ENCODE measurements at places on chromosomes 4 and X. TPM values are rescaled to one million over a fixed set of nuclear protein-coding genes. Genes with fewer than 3 reads are reported as not detected.

GRCh38 chrX:15151267-15152186 is 118.4 kb downstream of the ASB9 start:
- no peak for DNase-seq

GRCh38 chr4:165294907-165295306 is 32.6 kb upstream of the MSMO1 start:
- DNase-seq = no peak

METAP1 gene
- total RNA-seq = 34.0 TPM

GRCh38 chr4:97144199-97144598 is 999.1 kb downstream of the STPG2 start:
- DNase-seq = no peak

REPS2 gene
- total RNA-seq = 37.7 TPM

LNX1 gene
- 52.9 TPM for total RNA-seq

TMEM154 gene
- total RNA-seq = 0.47 TPM

GRCh38 chr4:85644061-85644460 is 169.1 kb downstream of the ARHGAP24 start:
- no peak for DNase-seq

SSX4B gene
- not detected for total RNA-seq

DNA sequence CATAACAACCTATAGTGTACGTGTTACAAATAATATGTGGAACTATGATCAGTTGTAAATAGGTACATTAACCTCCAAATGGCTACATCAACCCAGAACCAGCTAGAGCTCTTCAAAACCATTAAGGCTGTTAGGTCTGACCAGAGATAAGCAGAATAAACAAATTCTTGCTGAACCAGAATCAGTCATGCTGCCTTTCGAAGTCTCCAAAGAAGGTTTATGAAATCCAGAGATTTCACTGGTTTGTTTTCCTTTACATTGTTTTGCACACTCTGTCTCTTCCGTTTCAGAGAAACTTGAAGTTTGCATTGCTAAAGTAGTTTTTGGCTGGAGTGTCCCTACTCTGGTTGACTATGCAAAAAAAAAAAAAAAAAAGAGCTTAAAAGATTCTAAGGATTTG is 177.3 kb upstream of the SLIT2 start:
- DNase-seq = no peak

RADX gene
- 7.8 TPM for total RNA-seq

HELT gene
- not detected for total RNA-seq

GRCh38 chr4:116321471-116321870 is 763.9 kb downstream of the TRAM1L1 start:
- no peak for DNase-seq

EDA2R gene
- 0.62 TPM for total RNA-seq

ATP2B3 gene
- 7.2 TPM for total RNA-seq

HPGDS gene
- 1.4 TPM for total RNA-seq

DNA sequence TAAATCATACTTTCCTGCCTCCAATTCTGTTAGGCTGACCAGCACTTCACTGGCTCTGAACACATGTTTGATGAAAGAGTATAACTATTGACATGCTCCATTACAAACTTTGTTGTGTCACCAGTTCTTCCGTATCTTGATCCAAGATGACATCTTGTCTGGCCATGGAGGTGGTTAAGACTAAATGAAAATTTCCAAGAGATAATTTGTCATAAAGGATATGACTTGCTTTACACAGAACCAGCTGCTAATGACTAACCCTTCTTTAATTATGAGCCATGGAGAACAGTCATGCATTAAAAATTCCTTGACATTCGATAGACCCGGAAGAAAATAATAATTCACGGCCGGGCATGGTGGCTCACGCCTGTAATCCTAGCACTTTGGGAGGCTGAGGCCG is 17.7 kb upstream of the N4BP2 start:
- no peak for DNase-seq

DNA sequence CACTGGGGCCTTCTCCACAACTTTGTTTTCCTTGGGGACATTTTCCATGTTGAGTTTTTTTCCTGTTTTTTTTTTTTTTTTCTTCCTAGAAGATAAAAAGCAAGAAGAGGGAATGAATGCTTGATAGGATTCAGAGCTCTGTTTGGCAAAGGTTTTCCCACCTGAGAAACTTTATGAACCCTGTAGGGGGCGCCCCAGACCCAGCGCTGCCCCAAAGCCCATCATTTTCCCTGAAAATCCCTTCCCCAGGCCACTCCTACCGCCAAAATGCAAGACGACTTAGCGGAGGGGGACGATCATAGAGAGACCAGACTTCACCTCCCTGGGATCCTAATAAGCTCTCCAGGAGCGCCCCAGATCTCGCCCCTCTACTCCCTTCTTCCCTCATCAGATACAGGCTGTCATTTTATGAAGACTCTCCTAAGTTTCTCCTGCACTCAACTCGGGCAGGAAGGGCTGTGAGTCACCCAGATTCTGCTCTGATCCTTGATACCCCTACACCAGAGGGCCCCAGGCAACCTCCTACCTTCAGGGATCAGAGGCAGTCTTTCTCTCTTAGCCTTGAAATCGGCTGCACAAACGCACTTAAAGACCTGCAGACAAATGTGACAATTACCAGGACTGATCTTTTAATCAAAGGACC is 1.4 kb downstream of the BEX5 start:
- peak; percentile 5 for DNase-seq

GRCh38 chr4:86944964-86945781 is 10.4 kb downstream of the AFF1 start:
- DNase-seq = no peak

GRCh38 chr4:30867427-30867826 is 147.3 kb downstream of the PCDH7 start:
- peak; percentile 11 for DNase-seq

- DNase-seq = no peak
Measured at GRCh38 chr4:139163806-139164206, 13.2 kb downstream of the ELF2 start.

CLDN2 gene
- not detected for total RNA-seq

GRCh38 chrX:135393051-135393450 is 28.7 kb upstream of the SMIM10L2A start:
- DNase-seq = no peak

OPHN1 gene
- 50.8 TPM for total RNA-seq

GRCh38 chrX:153459986-153460385 is 10.4 kb downstream of the HAUS7 start:
- DNase-seq = no peak

- no peak for DNase-seq
Measured at GRCh38 chr4:157226035-157226434, 5.5 kb downstream of the GRIA2 start.

- DNase-seq = no peak
Measured at GRCh38 chr4:137203601-137204000, 328.7 kb downstream of the PCDH18 start.

GRCh38 chr4:24130637-24131036 is 240.8 kb upstream of the PPARGC1A start:
- no peak for DNase-seq

DNA sequence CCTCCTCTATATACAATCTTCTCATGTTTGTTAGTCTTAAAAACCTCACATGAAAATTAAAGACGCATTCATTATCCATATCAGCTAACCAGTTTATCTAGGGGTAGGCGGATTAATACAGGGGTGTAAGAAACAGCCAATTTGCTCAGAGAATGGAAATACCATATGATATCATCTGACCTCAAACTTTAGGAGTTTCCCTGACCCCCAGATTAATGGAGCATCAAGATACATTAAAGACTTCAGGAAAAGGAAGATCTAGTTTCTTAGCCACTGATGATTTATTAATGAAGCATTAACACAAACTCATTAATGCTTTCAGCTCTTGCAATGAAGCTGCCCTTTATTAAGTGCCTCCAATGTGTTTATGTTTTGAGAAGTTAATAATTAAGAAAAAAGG is 67.5 kb downstream of the CAMK2D start:
- no peak for DNase-seq

GLRA2 gene
- 136 TPM for total RNA-seq

DNA sequence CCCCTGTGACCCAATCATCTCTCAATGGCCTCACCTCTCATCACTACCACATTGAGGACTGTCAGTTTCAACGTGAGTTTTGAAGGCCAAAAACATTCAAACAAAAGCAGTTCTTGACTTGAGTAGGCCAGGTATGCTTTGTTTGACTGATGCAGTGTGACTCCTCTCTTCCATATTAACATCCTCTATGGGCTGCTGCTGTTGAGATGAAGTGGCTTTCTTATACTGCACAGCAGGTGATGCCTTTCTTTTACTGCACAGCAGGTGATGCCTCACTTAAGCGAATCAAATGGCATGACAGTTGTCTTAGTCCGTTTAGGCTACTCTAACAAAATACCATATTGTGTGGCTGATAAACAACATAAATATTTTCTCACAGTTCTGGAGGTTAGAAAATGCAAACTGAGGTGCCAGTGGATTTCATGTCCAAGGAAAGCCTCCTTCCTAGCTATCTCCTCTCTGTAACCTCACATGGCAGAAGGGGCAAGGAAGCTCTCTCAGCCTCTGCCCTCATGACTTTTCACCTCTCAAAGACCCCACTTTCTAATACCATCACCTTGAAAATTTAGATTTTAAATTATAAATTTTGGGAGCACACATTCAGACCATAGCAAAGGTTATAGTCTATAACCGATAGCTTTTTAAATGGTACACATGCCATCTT is 2267.9 kb upstream of the AGA start:
- no peak for DNase-seq

NLGN4X gene
- total RNA-seq = 56.1 TPM

DNA sequence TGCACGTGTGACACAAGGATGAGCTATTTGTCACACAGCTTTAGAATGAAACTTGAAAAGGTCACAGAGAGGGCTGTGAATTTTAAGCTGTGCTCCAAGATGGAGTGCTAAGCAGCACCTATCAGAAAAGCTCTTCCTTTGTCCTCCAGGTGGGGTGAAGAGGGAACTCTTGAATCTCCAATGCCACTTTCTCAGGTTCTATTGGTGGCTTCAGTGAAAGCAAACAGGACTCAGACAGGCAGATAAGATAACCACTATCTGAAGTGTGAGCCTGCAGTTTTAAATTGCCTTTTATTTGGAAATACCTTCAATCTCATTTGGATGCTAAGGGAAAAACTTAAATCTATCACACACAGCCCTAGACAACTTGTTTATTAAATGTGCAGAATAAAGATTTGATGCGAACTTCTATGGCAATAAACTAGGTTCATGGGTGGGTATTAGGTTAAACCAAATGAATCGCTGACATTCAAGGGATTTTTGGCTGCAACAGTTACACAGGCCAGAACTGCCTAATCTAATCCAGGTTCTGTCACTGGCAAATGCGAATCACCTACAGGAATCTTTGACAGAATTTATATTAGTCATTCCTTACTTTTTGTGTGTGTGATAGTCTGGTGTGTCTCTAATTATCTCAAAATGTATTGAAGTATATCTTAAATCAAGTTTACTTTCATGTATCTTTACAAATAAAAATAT is 13.6 kb upstream of the PDGFRA start:
- DNase-seq = no peak

GRCh38 chr4:133149932-133150471 is 908 bp downstream of the PCDH10 start:
- no peak for DNase-seq

GRCh38 chrX:69148946-69149345 is 16.3 kb downstream of the PJA1 start:
- DNase-seq = no peak

DNA sequence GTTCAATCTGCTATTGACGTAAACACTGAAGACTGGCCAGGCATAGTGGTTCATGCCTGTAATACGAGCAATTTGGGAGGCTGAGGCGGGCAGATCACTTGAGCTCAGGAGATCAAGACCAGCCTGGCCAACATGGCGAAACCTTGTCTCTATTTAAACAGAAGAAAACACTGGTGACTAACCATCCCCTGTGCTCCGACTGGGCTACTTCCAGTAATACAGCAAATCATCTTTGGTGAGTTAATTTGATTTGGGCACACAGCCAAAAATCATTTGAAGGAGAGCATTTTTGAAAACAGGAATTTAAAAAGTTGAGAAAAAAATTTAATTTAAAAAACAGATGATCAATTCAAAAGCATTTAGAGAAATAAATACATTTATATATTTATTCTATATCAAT is 52.0 kb downstream of the SEC24D start:
- DNase-seq = no peak

- no peak for DNase-seq
Measured at GRCh38 chrX:5829060-5829459, 399.6 kb downstream of the NLGN4X start.

- DNase-seq = no peak
Measured at GRCh38 chrX:113133316-113133715, 292.7 kb upstream of the AMOT start.

GAGE12E gene
- total RNA-seq = not detected

NUDT10 gene
- 39.1 TPM for total RNA-seq

- DNase-seq = no peak
Measured at GRCh38 chrX:22534643-22535042, 261.9 kb downstream of the CBLL2 start.

DNA sequence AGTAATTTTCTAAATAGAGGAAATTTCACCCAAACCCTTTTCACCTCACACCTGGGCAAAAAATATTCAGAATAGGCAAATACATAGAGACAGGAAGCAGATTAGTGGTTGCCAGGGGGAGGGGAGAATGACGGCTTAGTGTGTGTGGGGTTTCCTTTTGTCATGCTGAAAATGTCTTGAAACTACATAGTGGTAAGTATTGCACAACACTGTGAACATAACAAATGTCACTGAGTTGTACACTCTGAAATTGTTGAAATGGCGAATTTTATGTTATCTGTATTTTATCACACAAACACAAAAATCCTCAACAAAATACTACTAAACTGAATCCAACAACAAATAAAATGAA is 60.7 kb upstream of the PLAC1 start:
- no peak for DNase-seq

GRCh38 chr4:69527924-69528323 is 32.2 kb upstream of the UGT2B4 start:
- no peak for DNase-seq

DNA sequence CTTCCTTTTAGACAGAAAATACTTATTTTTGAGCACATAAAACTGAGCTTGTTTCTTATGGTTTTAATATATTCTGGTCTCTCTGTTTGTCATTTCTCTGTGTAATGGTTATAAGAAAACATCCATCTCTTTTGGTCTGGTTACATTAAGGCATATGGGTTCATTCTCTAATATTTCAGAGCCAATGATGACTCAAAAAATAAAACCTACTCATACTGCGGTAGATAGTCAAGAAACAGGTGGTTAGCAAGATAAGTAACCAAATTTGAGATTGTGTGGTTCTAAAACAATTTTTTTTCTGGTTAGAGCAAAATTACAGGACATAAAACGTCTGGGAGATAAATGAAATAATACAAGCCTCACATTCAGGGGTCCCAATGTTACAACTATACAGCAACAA is 654.5 kb downstream of the STIM2 start:
- no peak for DNase-seq

FOXR2 gene
- total RNA-seq = not detected

DNA sequence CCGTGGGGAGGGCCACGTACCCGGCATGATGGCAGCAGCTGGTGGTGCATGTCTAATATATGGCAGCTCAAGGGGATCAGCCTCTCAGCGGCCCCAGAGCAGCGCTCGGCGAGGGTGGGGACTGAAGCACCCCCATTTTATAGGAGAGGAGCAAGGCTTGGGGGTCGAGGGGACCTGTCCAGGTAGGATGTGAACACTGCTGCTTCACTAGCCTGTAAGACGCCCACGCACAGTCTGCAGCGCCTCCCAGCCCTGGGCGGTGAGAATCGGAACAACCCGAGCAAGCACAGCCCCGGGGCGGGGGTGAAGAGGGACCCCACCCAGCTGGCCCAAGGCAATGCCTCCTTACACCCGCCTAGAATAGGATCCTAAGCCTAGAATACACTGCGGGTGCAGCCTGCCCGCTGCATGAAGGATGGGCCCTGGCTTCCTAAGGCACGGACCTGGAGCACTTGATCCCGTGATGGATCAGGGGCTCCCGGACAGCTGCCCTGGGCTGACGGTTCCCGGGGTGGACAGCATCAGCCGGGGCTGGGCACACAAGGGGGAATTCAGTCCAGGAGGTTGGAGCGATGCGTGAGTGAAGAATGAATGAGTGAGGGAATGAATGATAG is 17.6 kb downstream of the ADRA2C start:
- DNase-seq = no peak
